ENCODE measurements at places on chromosomes 1 and 21.

- DNase-seq, result no peak
These were observed 96.3 kb downstream of the ARHGEF10L start for GRCh38 chr1:17635811-17636210.

DNA sequence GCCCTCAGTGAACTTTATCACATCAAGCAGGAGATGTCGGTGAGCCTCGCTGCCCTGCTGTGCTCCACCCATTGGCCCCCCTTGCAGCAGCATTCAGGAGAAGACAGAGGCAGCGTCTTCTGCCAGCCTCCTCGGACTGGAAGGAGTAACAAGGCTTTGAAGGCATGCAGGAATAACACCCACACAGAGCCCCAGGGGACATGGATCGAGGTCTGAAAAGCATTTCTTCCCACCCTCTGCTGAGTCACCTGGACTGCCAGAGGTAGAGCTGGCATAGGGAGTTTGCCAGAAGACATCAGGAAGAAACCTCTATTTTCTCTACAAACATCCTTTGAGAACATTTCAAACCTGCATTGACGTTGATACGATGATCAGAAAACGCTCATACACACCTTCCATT lies 42.9 kb downstream of the COL18A1 start:
- DNase-seq, result peak; percentile 32

- DNase-seq, result no peak
These were observed 36.9 kb upstream of the TARBP1 start for GRCh38 chr1:234515821-234516241.

DNA sequence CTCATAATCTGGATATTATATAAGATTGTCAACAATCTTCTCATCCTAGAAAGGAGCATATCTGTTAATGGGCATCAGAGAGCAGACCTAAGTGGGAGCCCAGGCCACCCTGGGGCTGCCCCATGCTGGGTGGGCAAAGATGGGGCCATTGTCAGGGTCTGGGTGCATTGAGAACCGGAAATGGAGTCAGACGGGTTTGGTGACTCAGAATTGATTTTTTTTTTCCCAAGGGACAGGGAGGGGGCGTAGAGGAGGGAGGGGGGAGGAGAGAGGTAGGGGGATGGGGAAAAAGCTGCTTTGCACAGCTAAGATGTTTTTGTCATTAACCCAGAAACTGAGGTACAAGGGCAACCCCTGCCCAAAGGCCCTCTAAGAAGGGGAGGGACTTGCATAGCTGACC lies 1.3 kb downstream of the ATXN7L2 start:
- DNase-seq, result no peak

GRCh38 chr1:21525340-21525717 lies 16.1 kb downstream of the ALPL start:
- DNase-seq, result no peak

GRCh38 chr1:34695580-34695979 lies 59.3 kb upstream of the GJB5 start:
- DNase-seq, result no peak

DNA sequence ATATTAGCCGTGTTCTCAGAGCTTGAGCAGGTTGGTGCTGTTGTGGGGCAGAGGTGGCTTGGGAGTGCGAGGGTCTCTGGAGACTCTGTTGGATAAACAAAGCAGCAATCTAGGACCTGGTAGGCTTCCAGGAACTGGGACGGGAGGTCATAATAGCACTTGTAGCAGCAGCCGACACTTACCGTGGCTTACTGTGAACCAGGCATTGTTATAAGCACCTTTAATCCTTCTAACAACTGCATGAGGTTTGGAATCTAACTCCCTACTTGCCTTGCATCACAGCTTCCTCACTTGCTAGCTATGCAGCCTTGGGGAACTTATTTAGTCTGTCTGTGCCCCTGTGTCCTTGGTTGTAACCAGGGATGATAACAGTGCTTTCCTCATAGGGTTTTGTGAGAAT lies 94.9 kb downstream of the NAV1 start:
- no peak for DNase-seq

DNA sequence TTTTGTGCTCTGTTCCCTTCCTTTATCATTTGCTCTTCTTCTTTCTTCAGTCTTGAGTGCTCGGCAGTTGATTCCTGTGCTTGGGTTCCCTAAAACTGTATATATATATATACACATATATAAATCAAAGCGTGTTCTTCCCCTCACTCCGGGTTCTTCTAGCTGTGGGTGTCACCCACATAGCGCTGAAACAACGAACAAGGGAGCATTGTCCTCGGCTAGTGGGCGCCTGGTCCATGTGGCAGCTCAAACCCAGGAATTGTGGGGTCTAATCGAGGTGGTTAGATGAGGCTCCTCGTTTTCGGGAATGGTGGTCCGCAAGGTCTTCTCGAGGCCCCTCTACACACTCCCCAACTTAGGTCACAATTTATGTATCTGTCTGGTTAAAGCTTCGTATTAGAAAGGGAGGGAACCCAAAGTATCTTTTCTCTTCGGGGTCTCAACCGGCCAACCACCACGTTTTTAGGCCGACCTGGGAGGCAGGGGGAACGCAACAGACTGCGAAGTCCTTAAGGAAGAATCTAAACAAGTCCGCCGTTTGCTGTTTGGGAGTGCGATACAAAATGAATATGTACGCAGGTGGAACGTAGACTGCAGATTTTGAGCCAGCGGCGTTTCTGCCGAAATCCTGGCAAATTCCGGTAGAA lies 504 bp upstream of the SDHC start:
- peak; percentile 15 for DNase-seq

GRCh38 chr21:41761211-41761933 lies 5.5 kb downstream of the RIPK4 start:
- DNase-seq, result no peak

- no peak for DNase-seq
These were observed 639.7 kb upstream of the USP24 start for GRCh38 chr1:55854911-55855310.

GRCh38 chr1:30129001-30129408 lies 594.4 kb downstream of the MATN1 start:
- DNase-seq, result peak; percentile 92

DNA sequence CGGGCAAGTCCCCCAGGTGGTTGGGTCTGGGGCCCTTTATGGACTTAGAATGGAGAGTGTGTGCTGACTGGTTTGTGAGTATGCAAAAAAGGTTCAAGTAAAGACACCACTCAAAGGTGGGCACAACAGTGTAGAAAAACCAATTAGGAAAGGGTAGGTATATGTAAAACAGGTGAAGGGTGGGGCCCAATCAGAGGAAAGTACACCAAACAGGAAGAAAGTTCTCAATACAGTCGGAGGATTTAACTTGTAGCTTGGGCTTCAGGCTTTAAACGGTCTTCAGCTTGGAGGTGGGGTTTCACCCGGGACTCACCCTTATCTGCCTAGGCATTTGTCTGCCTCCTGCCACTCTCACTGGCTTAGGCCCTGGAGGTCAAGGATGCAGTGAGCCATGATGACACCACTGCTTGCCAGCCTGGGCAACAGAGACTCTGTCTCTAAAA lies 6.8 kb upstream of the PUM1 start:
- DNase-seq, result peak; percentile 85

- no peak for DNase-seq
These were observed 108.3 kb downstream of the ETS2 start for GRCh38 chr21:38913893-38914527.

- DNase-seq, result no peak
These were observed 855 bp upstream of the IVNS1ABP start for GRCh38 chr1:185317886-185318310.

GRCh38 chr1:48823168-48823567 lies 46.5 kb upstream of the BEND5 start:
- DNase-seq, result no peak

DNA sequence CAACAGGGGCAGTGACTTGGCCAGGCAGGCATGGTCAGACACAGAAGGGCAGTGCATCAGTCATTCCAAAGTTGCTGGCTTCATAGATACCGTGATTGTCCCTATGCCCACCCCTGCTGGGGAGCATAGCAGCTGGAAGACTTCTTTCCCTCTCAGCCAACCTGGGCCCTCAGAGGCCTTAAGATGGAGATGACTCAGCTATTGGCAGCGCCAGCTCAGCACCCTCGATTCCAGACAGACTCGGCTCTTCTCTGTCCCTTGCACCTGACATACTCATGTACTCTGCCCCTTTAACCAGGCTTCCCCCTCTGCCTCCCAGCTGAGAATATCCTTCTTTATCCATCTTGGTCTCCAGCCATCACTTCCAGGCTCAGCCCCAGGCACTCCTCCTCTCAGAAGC lies 16.8 kb downstream of the SLAMF8 start:
- DNase-seq, result no peak

- peak; percentile 4 for DNase-seq
These were observed 40.6 kb upstream of the MARK1 start for GRCh38 chr1:220487297-220487820.

DNA sequence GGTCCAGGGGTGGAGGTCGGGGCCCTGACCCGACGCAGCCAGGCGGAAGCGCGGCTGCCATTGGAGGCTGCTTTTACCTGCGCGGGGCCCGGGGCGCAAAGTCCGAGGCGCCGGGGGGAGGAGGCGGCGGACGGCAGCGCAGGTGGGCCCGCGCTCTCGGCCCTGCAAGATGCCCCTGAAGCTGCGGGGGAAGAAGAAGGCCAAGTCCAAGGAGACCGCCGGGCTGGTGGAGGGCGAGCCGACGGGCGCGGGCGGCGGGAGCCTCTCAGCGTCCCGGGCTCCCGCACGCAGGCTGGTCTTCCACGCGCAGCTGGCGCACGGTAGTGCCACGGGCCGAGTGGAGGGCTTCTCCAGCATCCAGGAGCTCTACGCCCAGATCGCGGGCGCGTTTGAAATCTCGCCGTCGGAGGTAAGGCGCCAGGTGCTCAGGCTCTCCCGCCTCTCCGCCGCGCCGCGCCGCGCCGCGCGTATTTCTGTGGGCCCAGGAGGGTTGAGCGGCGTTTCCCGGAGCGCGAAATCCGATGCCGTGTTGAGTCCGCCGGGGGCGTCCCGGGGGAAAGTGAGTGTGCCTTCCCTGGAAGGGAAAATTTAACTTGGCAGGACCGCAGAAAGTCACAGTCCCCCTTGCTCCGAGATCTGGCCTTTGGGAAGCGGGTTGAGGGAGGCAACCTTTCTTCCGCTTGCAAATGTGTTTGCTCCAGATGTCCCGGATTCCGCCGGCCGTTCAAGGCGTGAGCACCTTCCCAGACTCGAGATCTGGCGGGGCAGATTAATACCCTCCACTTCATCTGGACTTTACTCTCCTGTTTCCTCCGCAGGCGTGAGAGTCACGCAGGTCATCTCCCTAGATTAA lies at the start of gene GIPC2:
Gene GIPC2, plus strand, starts transcription at position 41 of the 853 bp plus-strand sequence. Its CDS starts 129 bp downstream, at position 170.
- DNase-seq, result peak; percentile 45

GRCh38 chr1:216205176-216205575 lies 218.1 kb downstream of the USH2A start:
- no peak for DNase-seq

DNA sequence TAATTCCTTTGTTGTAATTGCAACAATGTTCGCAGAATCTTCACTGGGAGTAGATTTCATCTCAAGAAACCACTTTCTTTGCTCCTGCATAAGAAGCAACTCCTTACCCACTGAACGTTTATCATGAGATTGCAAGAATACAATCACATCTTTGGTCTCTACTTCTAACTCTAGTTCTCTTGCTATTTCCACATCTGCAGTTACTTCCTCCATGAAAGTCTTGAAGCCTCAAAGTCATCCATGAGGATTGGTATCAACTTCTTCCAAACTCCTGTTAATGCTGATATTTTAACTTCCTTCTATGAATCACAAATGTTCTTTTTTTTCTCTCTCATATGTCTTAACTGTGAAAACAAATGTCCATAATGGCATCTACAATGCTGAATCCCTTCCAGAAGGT lies 118.6 kb upstream of the RAB4A start:
- no peak for DNase-seq

GRCh38 chr21:32257962-32258785 lies 20.7 kb downstream of the MIS18A start:
- peak; percentile 87 for DNase-seq

GRCh38 chr1:228825840-228826484 lies 90.7 kb downstream of the RHOU start:
- DNase-seq, result no peak

DNA sequence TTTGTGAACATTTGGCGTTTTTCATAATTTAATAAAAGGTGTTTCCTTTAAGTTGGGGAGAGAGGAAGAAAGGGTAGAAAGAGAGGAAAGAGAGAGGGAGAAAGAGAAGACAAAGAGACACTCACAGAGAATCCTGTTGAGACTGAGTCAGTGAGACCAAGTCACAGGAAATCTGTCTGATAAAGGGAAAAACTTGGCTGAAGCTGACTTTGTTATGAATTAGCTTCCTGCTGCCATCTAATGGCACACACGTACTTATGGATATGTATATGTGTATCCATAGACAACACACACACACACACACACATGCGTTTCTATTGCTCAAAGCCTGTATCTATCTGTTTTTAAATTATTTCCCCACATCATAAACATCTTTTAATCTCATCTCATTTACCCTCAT lies 42.5 kb upstream of the DISC1 start:
- peak; percentile 69 for DNase-seq

GRCh38 chr21:31213787-31214186 lies 130.3 kb downstream of the TIAM1 start:
- DNase-seq, result no peak

DNA sequence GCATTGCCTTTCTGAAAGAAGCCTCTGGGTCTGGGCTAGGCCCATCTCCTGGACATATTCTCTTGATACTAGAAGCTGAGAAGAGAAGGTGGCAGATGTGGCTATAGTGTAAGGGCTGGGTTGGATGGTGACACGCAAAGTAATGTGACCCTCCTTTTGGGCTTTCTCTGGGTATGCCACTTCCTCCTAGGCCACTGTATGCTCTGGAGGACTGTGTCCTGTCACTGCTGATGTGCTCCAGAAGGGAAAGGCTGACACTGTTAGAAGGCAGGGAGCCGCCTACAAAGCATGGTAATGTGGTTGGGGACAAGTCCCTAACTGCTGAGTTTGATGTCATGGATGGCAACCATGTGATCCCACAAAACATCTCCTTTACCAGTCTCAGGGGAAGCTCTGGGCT lies 112.1 kb downstream of the BCAR3 start:
- no peak for DNase-seq
